Stimulated activated CD8-positive, alpha-beta memory T cell treated with anti-CD3 and anti-CD28 coated beads, Interleukin-7, amount 100 ng/mL, for 1 hour (primary cell): ENCODE measurements at places on chromosomes 3 and 15.

DNA sequence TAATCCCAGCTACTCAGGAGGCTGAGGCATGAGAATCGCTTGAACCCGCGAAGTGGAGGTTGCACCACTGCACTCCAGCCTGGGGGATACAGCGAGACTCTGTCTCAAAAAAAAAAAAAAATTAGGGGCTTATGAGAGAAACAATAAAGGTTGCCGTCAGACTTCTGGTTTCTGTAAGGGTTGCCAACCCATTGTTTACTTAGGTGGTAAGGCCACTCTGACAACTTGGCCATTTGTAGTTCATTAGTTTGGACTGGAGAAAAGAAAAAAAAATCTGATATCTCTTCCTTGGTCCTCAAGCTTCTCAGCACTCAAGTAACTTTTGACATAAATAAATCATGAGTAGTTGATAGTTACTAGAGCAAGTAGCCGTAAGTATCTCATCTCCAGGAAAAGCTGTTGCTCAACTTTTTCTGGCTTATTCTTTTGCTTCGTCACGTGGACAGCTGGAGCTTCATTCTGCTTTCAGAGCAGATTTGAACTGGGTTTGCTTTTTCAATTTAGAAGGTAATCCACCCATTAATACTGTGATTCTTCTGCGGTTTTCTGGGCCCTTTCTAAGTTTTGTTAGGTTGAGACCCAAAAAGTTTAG lies 9.4 kb downstream of the SNX1 start:
- no peak for DNase-seq

GRCh38 chr3:30688776-30689641 lies 82.6 kb downstream of the TGFBR2 start:
- no peak for DNase-seq

- no peak for DNase-seq
Observed at GRCh38 chr3:149388531-149389417, 11.3 kb upstream of the TM4SF1 start.

DNA sequence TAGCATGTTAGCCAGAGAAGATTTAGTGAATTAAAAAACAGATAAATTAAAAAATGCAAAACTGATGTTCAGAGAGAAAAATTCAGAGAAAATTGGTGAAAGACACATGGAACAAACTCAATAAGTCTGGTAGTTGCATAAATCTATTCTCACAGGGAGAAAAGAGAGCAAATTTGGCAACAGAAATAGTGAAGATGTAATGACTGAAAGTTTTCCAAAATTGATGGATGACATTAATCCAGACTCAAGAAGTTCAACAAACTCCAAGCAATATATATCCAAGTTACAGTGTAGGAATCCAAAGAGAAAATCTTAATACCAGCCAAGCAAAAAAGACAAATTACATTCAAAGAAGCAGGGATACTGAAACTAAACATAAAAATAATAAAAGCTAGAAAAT lies 302.7 kb upstream of the ARPP21 start:
- no peak for DNase-seq

DNA sequence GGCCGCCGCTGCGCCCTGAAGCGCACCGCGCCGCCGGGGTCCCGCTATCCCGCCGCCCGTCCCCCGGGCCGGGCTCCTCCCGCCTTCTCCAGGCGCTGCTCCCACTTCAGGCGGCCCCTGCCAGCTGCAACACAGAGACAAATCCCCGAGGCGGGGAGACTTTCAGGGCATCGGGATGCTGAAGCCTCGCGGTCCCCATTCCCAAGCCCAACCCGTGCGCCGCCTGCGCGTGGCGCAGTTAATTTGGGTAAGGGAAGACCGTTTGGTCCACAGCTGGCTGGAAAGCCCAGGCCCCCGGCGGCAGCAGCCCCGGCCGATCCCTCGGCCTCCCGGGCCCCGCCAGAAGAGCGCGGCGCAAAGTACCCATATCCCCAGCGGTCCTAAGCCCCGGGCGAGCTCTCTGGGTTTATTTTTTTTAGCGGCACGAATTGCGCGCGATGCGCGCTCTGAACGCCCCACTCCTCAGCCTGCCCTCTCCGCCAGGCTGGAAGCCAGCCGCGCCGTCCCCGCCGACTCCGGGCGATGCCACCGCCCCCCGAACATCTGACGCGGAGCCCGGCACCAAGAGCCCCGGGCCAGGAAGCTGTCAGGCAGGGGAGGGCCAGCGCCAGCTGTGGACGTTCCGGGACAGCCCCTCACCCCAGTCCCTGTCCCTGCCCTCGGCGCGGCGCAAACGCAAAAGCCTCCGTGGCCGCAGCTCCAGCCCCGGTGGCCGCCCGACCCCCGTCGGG lies 517 bp downstream of the FBN1 start:
- DNase-seq = no peak

- no peak for DNase-seq
Observed at GRCh38 chr3:69240651-69241568, 118.5 kb upstream of the LMOD3 start.

DNA sequence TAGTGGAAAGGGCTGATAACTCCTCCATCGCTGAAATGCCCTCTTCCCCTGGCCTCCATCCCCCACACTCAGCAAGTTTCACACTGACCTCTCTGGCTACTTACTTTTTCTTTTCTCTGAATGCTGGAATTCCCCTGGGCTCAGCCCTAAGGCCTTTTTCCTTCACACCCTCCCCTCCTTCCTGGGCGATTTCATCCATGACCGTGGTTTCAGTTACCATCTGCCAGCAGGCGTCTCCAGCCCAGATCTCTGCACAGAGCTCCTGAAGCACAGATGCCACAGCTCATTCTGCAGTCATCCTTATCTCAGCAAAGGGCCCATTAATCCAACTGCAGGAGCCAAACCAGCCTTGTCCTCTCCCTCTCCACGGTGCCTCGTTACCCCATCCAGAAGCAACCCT lies 114.0 kb downstream of the RFTN1 start:
- DNase-seq = no peak
